ENCODE measurements at places on chromosomes 2 and 18.

DNA sequence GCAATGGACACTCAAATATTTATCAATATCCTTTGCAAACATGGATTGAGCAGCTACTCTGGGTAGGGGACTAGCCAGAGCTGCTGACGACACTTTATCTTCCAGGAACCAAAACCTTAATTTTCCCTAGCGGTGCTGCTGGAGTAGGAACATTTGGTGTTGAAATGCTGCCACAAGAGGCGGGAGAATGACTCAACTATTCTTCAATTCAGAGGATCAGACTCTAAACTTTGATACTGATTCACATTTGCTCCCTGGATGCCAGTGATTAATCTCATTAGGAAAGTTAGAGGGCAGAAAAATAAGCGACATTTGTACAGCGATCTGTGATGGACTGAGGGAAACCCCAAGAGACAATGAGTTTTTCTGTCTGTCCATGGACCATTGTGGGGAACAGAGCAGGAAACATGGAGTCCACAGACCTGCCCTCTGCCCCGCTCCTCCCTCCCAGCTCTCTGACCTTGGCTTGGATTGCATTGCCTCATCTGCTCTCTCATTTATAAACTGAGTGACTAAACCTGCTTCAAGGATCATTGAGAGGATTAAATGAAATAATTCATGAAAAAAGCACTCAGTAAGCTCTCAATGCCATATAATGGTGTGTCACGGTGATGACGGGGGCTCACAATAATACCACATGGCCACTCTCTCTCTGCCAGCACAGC, 12.6 kb upstream of the EPB41L3 start:
- DNase-seq: no peak

GRCh38 chr2:98460573-98461497, 16.2 kb downstream of the INPP4A start:
- DNase-seq: no peak

- DNase-seq: no peak
Observed at GRCh38 chr18:58225101-58225500, 181.1 kb downstream of the NEDD4L start.

DNA sequence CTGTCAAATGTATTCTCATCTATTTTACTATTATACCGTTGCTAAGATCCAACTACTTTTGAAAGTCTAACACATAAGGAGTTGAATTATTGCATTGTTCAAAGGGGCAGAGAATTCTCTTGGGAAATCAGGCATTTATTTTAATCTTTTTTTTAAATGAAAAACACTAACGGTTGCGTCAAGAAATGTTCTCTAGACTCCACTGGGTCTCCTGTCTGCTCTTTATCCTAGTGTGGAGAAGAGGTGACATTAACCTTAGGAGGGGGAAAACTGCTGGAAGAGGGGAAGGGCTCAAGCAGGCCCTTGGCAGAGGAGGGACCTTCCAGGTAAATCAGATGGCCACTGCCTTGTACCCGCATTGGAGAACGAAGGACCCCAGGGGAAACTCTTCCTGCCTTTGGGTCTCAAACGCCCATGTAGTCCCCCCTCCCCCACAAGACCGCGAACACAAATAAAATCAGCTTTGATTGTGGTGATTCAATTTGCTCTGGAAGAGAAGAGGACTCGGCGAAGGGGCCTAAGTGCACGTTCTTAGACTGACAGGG, 1.1 kb upstream of the APCDD1 start:
- DNase-seq: no peak

- DNase-seq: no peak
Observed at GRCh38 chr18:74613381-74613780, 15.7 kb downstream of the ZNF407 start.

DNA sequence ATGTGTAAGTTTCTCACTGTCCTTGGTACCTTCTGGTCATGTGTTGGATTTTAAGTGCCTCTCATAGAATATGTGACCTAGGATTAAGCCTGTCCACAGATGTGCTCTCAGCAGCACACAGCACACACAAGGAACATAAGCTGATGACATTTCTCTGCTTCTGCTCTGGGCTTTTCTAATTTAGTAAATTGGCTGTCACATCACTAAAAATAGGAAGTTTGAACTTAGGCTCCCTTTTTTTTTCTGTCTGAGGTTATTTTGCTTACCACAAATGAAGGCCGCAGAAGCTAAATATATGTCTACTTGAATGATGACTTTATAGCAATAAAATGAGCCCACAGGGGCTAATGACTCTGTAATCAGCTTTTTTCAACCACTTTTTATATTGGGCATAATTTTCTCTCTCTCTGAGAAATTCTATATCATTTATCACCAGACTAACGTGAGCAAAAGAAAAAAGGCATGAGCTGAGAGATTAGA, 150.2 kb upstream of the KLHL14 start:
- DNase-seq: no peak

GRCh38 chr2:222594679-222595078, 61.2 kb downstream of the FARSB start:
- DNase-seq: no peak

DNA sequence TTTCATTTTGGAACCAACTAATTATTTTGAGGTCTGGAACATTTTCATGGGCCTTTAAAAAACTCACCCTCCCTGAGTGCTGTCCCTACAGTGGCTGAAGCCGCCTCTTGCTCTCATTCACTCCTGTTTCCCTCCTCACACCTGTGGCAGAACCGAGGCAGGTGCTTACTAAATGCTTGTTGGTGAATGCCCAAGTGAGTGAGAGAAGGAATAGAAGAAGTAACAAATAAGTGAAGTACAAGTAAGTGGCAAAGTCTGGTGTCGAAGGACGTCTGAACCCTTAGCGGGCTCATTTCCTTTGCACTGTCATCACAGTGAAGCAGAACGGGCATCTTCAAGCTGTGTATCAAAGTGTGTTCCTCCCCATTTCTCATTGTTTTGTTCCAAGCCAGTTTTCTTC, 135.2 kb downstream of the RHBDD1 start:
- no peak for DNase-seq

GRCh38 chr18:2855560-2856350, 8.9 kb downstream of the EMILIN2 start:
- no peak for DNase-seq

- peak; percentile 66 for DNase-seq
Observed at GRCh38 chr2:235433860-235434259, 60.0 kb upstream of the AGAP1 start.

GRCh38 chr2:49165662-49166061, 11.3 kb upstream of the FSHR start:
- no peak for DNase-seq

GRCh38 chr2:50355891-50356290, 676.0 kb downstream of the NRXN1 start:
- DNase-seq: no peak

- no peak for DNase-seq
Observed at GRCh38 chr2:134253804-134254203, at the start of gene MGAT5. MGAT5 (plus strand) TSS chr2:134254072; CDS start chr2:134254404, 332 bp downstream.
